Mesothelial cell of epicardium (in vitro differentiated cells): ENCODE measurements at places on chromosomes 4 and X. TPM values are rescaled to one million over a fixed set of nuclear protein-coding genes. Genes with fewer than 3 reads are reported as not detected.

- no peak for DNase-seq
Measured at GRCh38 chrX:20427173-20427770, 160.6 kb upstream of the RPS6KA3 start.

DNA sequence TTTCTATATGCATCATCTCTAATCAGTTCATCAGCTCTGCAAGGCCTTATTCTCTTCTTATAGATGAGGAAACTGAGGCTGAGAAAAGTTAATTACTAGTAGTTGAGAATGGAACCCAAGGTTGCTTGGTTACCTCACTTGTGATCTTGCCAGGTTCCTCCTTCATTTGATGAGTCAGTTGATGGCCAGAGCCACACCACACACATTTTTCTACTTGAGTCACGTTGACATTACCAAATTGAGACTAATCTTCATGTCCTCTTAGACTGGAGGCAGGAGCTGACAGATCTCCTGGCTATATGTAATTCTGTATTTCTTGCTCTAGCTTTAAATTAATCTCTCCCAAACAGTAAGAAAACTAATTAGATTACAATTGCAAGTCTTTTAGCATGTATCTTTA is 428.4 kb downstream of the AFF2 start:
- no peak for DNase-seq

DNA sequence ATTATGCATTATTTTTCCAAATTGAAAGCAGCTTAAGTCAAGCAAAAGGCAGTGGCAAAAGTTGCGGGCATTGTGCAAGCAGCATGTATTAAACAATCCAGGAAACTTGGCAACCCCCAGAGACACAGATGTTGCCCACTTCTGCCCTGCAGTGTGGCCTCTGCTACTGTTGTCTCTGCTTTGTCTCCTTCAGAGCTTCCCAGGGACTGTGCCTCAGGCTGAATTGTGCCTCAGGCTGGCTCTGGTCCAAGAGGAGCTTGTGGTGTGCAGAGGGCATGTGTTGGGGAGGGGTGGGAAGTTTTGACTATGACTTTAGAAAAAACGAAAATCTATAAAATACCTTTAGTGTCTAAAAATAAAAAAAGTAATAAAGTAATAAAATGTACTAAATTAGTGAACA is 201.4 kb downstream of the CCSER1 start:
- peak; percentile 46 for DNase-seq

MAGEB1 gene
- not detected in 3 replicates for total RNA-seq

MAP9 gene
- total RNA-seq, result 20.6 to 22.4 TPM (median 21.2 TPM) in 3 replicates

- DNase-seq, result no peak
Measured at GRCh38 chr4:107619066-107619465, 101.0 kb downstream of the PAPSS1 start.

DNA sequence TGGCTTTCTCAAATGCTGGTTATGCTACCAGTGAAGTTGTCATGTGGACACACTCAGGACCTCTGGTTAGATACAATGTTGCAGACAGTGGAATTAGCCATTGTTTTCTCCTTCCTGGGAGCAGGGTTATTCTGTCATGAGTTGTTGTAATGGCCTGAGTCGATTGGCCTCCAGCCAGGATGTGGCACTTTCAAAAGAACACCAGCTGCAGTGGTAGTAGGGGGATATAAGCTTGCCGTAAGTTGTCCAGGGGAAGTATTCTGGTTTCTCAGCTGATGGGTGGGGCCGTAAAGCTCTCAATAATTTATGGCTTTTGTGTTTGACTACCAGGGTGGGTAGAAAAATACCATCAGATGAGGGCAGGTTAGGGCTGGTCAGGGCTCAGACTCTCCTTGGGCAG is 697.5 kb upstream of the GNPDA2 start:
- DNase-seq, result no peak

CCDC110 gene
- total RNA-seq, result 0.84 to 2.0 TPM (median 1.0 TPM) in 3 replicates
